Subcutaneous adipose tissue (tissue), 4 donors: ENCODE measurements at places on chromosomes 2 and 18. TPM values are rescaled to one million over a fixed set of nuclear protein-coding genes. Genes with fewer than 3 reads are reported as not detected.

Gene CNDP1
- 1.1 TPM for total RNA-seq

Gene MYOM1
- 14.1 TPM for total RNA-seq

Gene RTTN
- 24.1 TPM for total RNA-seq

Gene HOXD10
- total RNA-seq = 0.66 TPM

Gene SLC8A1
- total RNA-seq = 32.5 TPM

Gene INO80D
- 17.3 TPM for total RNA-seq

Gene SERPINB3
- not detected for total RNA-seq

Gene HRH4
- total RNA-seq = 0.68 TPM

Gene NPHP1
- total RNA-seq = 11.4 TPM

Gene LOXL3
- total RNA-seq = 22.4 TPM

Gene C2orf80
- not detected for total RNA-seq

Gene KYNU
- 38.9 TPM for total RNA-seq

Gene CRYBA2
- total RNA-seq = not detected

Gene OSR1
- total RNA-seq = 12.1 TPM

Gene EN1
- 1.3 TPM for total RNA-seq
